ENCODE measurements at places on chromosomes 4 and X. TPM values are rescaled to one million over a fixed set of nuclear protein-coding genes. Genes with fewer than 3 reads are reported as not detected.
A peak's percentile ranks its signal among the peaks of the same experiment; 100 is the strongest.

DNA sequence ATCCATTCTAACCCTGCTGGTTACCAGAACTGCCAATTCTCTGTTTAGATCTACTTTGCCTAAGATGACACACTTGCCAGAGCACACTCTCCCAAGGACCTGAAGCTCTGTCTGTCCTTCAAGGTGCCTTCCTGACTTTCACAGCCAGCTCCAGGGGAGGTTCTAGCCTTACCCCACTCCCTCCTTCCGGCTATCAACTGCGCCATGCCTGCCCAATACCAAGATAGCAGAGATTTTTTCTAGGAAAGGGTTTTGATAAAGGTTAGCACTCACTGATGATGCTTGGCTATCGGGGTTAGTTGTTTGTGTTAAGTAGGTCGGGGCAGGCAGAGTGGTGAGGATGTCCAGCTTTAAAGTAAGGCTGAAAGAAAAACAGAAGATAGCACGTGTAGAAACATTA, 14.3 kb downstream of the ALPK1 start:
- DNase-seq: no peak

GRCh38 chr4:113013751-113014150, 35.7 kb upstream of the ANK2 start:
- DNase-seq: no peak

The HS3ST1 gene
- 1.3 TPM for total RNA-seq

- no peak for DNase-seq
Measured at GRCh38 chr4:16154451-16154850, 70.6 kb upstream of the PROM1 start.

The GATA1 gene
- not detected for total RNA-seq

DNA sequence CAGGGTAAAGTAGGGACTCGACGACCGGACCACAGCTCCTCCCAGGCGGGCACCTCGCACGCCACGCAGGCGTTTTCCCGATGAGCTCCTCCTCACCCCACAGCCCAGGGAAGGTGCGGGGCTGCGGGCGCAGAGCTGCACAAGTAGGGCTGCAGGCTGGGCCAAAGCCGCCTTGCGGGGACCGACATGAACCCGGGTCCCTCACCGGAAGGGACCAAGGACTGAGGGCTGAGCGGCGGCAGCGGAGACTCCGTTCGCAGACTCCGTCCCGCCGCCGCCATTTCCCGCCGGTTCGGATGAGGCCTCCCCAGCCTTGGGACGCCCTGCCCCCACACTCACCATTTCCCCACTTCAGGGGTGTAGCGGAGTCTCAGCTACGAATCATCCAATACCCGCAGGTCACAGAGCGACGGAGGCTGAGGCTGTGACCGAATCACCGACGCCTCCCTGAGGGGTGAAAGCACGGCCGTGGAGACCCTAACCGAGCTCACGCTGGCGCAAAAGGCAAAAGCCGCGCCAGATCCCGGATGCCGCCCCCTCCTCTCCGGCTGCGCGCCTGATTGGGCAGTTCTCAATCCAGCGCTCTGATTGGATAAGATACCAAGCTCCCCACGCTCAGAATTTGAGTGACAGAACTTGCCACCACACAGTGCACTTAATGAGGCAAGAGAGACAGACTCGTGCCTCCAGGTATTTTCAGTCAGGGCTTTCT, at the start of gene ZNF732:
Gene ZNF732, minus strand, starts transcription at position 506 of the 712 bp plus-strand sequence. Its CDS starts 164 bp downstream, at position 342.
- DNase-seq: peak; percentile 27

The EPGN gene
- total RNA-seq: not detected

DNA sequence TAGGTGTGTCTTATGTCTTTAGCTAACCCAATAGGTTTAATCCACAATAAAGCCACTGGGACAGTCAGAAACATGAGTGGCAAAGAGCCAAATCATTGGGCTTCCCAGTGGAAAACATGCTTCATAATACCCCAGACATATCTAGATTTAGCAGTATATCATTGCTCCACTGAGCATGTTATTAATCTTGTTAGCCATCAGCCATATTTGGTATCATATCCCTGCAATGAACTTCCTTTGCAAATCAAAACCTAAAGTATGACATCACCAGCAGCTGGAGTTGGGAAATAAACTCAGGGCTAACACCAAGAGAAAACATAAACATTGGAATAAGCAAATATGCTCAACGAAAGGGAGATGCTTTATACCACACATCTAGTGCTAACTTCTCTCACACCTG, 280.8 kb upstream of the NOCT start:
- DNase-seq: peak; percentile 90
